ENCODE measurements at places on chromosomes 1 and 21.

DNA sequence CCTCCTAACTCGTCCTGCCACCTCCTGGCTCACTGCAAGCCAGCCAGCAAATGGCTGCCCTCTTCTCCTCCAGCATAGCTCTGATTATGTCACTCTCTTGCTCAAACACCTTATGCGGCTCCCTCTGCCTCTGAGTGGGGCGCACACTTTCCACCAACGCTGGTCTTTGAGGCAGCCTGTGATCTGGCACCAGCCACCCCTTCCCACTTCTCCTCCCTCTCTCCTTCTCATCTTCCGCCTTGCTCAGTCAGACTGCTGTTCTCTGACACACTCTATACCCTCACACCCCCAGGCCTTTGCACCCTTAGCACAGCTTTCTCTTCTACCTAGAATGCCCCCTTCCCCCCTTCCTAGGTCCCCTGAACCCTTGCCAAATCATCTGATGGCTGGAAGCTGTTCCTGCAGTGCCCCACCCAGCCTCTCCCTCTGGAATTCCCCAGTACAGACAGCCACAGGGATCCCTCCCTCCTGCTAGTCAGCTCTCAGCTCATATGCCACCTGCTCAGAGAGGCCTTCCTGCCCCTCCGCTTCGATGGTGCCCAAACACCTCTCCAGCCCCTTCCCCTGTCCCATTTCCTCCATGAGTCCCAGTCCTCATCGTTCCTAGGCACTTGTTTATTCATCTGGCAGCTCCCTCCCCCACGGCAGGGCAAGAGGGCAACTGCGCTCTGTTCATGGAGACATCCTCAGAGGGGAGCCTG, 21.7 kb upstream of the PEF1 start:
- DNase-seq: no peak

DNA sequence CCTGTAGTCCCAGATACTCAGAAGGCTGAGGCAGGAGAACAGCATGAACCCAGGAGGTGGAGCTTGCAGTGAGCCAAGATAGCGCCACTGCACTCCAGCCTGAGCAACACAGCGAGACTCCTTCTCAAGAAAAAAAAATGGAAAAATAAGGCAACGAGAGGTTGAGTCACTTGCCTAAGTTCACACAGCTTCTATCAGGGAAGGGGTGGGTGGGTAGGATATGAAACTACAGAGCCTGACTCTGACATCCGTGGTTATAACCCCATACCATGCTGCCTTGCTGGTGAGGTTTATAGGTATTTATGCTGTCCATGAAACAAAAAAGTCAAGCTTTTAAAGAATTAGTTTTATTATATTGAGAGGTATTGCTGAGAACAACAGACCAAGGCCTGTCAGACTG, 61.5 kb upstream of the RAB4A start:
- no peak for DNase-seq

DNA sequence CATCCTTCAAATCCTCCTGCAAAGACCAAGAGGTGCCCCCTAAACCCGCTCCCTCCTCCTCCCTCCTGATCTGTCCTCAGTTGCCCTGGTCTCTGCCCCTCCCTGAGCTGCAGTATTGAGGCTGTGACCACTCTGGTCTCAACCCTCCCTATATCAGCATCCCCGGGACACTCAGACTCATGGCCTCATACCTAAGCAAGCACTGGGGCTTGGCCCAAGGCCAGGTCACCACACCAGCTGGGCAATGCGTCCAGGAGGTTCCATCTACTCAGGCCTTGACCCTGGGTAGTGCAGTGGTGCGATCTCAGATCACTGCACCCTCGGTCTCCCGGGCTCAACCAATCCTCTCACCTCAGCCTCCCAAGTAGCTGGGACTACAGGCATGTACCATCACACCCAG, 9.8 kb downstream of the KIF17 start:
- DNase-seq: no peak

DNA sequence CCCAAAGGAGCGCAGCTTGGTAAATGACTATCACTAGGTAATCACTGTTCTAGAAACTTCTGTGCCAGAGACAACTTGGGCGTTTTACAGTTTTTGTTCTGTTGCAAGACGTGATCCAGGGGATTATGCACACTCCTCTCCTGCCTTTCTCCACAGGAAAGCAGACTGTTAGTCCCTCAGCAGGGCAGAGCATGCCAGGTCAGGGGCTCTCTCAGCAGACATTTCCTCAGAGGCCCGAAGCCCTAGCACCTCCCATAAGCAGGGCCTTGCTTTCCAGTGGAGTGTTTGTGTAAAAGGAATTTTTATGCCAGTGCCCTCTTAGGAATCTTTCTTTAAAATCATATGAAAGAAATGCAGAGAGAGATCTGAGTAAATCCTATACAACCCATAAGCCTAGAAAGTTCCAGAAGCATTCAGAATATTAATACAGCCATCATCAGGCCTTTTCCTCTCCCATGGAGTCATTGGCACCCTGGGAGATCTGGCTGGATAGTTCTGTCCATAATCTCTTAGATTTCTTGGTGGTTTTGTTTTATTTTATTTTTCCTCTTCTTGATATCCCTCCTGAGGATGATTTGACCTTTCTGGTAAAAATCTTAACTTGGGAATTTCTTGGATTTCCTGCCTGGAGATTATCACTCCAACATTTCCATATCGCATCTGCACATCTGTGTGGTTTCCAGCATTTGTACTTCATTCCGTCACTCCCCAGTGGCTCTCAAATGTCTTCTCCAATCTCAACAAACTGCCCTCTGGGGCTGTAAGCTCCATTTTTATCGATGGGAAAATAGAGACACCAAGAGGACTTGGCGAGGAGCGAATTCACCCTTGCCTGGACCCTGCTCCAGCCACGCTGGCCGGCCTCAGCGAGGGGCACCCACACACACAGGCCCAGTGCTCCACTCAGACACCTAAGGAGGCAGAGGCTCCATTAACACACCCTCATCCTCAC, 116.1 kb downstream of the PSMG1 start:
- DNase-seq: no peak

DNA sequence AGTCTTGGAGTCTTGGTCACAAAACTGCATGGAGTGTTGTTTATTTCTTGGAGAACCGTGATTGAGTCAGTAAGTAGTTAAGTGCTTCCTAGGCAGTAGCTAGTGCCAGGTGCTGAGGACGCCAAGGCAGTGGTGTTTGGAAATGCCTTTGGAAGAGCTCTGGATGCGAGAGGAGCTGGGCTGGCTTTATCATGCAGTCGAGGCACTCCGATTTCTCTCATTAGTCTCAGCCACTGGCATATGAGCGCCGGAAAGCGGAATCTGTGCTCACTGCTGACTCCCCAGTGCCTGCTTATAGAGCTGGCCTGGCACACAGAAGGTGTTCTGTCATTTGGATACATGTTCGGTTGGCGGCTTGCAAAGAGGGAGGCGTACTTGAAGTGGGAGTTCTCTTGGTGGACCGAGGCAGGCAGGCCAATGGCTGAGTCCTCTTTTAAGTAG, 3.6 kb downstream of the TENT5C start:
- DNase-seq: no peak

DNA sequence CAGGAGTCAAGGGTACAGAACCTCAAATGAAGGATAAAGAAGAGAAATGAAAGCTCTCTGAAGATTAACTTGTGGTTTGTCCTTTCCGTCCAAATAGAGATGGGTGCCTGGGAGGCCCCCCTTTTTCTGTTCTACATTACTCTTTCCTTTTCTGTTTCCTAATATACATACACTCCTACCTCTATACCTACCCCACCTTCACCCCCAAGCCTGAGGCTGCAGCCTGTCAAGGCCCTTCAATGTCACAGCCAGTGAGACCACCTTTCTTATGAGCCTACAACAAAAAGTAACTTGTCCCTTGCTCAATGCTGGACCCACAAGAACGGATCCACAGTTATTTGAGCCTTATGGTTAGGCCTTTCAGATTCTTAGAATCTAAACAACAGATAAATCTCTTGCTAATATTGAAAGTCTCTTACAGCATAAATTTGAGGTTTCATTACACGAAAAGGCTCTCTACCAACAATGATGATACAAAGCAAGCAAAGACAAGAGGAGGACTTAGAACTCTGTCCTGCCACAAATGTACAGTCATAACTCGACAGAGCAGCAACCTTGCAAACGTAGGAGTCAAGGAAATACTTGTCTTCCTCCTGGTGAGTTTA, 4.1 kb upstream of the TRAF3IP3 start:
- DNase-seq: no peak

Data from AG20443 (cell line).